ENCODE measurements at places on chromosomes 12 and 14.

GRCh38 chr14:94970941-94971730 lies 186.2 kb downstream of the DICER1 start:
- DNase-seq = no peak

GRCh38 chr12:51246254-51246853 lies 7.7 kb downstream of the DAZAP2 start:
- DNase-seq = peak; percentile 57

DNA sequence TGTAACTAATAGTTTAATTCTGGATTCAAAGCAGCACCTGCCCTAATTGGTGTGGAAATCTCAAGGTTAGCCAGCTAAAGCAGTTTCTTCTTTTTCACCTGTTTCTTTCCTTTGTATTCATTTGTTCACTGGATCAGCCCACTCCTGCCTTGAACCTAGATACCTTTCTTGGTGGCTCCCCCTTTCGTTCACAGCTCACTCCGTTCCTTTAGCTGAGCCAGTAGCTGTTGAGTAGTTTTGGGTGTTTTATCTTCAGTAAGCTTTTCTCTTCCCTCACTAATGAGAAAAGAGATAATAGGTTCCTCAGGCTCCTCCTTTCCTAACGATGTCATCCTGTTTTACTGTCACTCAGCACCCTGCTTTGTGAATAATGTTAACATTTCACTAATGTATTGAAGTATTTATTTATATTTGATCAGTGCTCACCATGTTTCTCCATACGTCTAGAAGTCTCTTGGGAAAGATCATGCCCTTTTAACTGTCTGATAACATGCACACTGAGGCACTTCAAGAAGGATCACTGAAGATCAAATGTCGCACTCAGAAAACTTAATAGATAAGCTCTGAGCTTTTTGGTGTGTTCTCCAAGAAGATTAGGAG lies 121.1 kb downstream of the TGFB3 start:
- DNase-seq = no peak

- DNase-seq = no peak
Observed at GRCh38 chr12:132170637-132171292, 26.5 kb downstream of the NOC4L start.

DNA sequence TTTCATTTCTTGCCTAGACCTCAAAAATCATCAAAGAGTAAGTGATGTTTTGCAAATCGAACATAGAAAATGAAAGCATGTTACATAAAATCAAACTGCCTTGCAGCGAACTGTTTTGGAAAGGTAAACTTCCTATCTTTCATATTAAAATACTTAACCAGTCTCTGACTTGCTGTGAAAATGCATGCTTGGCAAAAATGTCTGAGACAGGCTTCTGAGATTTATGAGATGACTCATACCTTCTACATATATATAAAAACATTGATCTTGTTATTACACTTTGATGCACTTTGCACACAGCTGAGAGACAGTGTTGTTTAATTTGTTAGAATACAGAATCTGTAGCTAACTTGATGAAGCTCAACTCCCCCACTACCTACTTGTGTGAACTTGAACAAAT lies 179.1 kb downstream of the KITLG start:
- DNase-seq = no peak

GRCh38 chr12:74204236-74204635 lies 333.4 kb upstream of the ATXN7L3B start:
- no peak for DNase-seq

DNA sequence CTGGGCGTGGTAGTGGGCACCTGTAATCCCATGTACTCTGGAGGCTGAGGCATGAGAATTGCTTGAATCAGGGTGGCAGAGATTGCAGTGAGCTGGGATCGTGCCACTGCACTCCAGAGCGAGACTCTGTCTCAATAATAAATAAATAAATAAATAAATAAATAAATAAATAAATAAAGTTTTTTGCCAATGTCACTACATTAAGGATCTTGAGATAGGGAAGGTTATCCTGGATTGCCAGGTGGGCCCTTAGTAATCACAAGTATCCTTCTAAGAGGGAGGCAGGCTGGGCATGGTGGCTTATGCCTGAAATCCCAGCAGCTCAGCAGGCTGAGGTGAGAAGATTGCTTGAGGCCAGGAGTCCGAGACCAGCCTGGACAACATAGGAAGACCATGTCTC lies 4.5 kb upstream of the FBXW8 start:
- DNase-seq = no peak

GRCh38 chr12:89551747-89552146 lies 25.9 kb upstream of the POC1B start:
- DNase-seq = no peak

GRCh38 chr14:97713023-97713422 lies 915.8 kb downstream of the VRK1 start:
- no peak for DNase-seq

DNA sequence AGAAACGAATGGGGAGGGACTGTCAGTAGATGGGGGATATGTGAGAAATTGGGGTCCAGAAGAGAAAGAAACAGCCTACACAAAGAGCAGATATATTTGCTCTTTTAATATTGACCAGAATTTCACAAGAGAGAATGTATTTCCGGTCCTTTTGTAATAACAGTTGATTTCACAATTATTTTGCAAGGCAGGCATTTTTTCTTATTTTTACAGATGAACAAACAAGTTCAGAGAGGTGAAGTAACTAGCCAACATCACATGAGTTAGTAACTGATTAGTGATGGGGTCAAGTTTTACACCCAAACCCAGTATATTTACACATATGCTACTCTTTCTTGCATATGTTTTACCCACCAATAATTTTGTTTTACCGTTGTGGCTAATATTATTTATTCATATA lies 188.2 kb downstream of the NAV3 start:
- DNase-seq = no peak

- DNase-seq = no peak
Observed at GRCh38 chr12:59431266-59431665, 164.6 kb upstream of the SLC16A7 start.

GRCh38 chr12:11545484-11546330 lies 103.8 kb upstream of the ETV6 start:
- DNase-seq = peak; percentile 57

GRCh38 chr12:3552726-3553045 lies 61.7 kb downstream of the PRMT8 start:
- DNase-seq = no peak

Measured in CD4-positive, alpha-beta T cell treated with Interleukin-15 for 1 hour (primary cell).